ENCODE measurements at places on chromosomes 5 and 9. TPM values are rescaled to one million over a fixed set of nuclear protein-coding genes. Genes with fewer than 3 reads are reported as not detected.

The FGF1 gene
- 7.7 TPM for total RNA-seq

DNA sequence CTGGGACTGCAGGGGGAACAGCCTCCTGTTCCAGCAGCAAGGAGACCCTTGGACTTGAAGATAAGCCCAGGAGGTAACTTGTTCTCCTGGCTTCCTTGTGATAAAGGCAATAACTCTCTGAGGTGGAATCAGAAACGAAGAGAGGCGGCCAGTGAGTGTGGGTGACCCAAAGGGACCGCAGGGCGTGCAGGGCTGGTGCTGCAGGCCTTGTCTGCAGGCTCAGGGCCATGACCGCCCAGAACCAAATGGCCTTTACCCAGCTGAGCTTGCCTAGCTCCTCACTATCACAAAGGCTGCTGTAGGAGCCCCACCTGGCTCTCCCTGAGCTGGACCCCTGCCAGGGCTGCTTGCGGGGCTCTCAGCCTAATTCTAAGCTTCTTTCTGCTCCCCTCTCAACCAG is 72.5 kb downstream of the NDFIP1 start:
- DNase-seq, result no peak

The CNTFR gene
- not detected for total RNA-seq

- peak; percentile 38 for DNase-seq
Measured at GRCh38 chr5:138789771-138790242, 36.6 kb downstream of the CTNNA1 start.

GRCh38 chr5:67106626-67107342 is 89.8 kb downstream of the CD180 start:
- no peak for DNase-seq

- no peak for DNase-seq
Measured at GRCh38 chr5:160537940-160538339, 116.3 kb downstream of the PTTG1 start.

GRCh38 chr5:3385991-3386519 is 209.6 kb upstream of the IRX1 start:
- DNase-seq, result no peak

DNA sequence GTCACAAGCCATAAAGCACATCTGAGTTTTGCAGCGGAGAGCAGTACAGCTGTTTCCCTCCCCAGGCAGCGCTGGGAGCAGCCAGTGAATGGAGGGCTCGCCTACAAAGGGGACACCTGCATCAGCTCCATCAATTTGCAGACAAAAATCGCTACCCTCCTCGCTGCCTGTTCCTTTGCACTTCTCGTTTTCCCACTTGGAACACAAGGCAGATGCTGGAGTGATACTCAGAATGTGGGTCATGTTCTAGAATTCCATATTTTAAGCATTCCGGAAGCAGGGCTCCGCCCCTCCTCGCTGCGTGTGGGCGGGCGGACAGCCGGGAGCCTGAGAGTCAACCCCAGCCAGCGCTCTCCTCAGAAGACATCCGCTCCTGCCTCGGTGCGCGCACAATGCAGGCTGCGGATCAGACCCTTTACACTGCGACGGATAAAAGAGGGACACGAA is 92.1 kb downstream of the LMNB1 start:
- peak; percentile 45 for DNase-seq

DNA sequence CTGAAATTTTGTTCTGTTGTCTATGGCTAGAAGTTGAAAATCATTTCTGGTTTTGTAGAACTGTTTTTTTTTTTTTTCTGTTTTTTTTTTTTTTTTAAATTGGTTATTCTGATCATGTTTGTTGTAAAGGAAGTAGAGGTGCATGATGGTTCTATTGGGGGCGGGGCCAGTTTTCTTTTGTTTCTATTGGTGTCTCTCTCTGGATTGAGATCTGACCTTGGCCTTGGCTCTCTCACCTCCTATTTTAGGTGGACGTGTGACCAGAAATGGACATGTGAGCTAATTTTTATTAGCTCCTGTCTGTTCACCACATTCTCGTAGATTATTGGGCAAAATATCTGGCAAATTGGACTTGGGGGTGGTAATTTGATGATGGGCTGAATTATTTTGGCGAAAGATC is 3.2 kb downstream of the ZNF618 start:
- no peak for DNase-seq

- DNase-seq, result peak; percentile 71
Measured at GRCh38 chr9:109108318-109108717, 11.4 kb downstream of the TMEM245 start.

DNA sequence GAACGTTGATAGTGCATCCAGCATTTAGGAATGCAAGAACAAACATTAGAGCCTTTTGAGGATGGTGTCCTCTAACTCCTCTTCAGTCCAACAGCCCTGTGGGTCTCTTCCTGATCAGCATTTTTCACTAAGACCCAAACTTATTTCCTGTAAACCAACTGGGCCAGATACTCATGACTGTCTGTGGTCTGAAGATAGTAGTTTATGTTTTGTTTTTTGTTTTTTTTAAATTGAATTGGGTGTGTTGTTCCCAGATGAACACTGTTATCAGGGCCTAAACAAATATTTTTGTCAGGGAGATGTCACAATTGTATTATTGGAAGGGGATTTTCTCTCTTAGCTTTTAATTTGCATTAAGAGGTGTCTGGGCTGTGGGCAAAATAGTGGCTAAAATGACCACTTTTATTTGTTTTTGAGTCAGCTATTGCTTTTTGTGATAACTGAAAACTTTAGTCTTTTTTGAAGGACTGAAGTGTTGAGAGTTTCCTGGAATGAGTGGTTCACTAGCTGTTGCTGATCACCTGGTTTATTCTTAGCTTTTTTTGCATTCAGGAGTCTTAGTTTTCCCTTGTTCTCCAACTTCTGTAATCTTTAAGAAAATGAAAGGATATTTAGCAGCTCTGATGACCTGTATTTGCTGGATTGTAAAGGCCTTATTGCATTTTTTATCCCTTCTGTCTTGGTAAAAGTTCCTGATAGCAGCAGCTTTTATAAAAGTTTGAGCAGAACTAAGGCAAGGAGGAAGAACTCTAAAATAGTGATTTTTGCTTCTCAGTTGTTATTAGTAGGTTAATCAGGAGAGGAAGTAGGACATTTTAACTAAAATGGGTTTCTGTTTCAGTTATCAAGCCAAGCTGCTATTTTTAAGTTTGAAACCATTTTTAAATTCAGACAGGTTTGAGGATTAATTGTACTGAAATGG is 5.5 kb downstream of the MAN2A1 start:
- no peak for DNase-seq

The DOCK2 gene
- 1.4 TPM for total RNA-seq

GRCh38 chr5:78483809-78484521 is 123.5 kb downstream of the SCAMP1 start:
- peak; percentile 77 for DNase-seq

GRCh38 chr5:27341342-27341741 is 303.0 kb upstream of the CDH9 start:
- DNase-seq, result no peak

DNA sequence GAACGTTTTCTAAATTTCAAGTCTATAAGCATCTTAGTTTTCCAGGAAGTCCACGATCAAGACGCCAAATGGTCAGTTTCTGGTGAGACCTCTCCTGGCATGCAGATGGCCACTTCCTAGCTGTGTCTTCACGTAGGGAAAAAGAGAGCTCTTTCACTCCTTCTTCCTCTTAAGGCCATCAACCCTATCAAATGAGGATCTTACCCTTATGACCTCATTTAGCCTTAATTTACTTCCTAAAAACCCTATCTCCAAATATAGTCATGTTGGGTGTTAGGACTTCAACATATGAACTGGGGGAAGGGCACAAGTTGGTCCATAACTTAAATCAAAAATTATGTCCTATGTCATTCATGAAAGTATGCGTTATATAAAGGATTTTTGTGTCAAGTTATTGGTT is 229.5 kb downstream of the ARL15 start:
- DNase-seq, result no peak

DNA sequence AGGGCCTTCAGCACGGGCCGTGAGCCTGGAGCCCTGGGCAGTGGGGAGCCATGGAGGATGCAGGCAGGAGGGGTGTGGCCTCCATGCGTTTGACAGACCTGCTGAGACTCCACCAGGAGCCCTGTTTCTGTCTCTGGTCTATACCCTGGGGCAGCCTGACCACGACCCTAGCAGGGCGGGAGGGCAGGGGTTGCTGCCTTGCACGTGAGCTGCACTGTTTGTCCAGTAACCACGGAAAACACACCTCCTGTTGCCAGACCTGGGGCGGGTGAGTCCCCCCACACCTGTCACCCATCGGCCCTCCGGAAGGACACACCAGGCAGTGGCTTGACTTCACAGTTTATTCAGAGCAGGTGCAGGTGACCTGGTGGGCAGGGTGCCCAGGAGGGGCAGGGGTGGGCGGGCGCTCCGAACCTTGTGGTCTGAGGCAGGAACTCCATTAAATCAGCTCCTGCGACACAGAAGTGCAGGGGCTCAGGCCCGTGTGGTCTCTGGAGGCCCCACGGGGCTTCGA is 3.9 kb downstream of the LCN8 start:
- DNase-seq, result no peak

- DNase-seq, result no peak
Measured at GRCh38 chr9:91223000-91223399, 138.7 kb downstream of the AUH start.

The PPWD1 gene
- 30.8 TPM for total RNA-seq

GRCh38 chr9:111678293-111678692 is 16.9 kb downstream of the GNG10 start:
- DNase-seq, result no peak

The COL15A1 gene
- 1.9 TPM for total RNA-seq

- no peak for DNase-seq
Measured at GRCh38 chr9:135006911-135007570, 80.4 kb upstream of the OLFM1 start.

Data from IMR-90 (cell line).